Caki2 (cell line): ENCODE measurements at places on chromosomes 3 and 15. TPM values are rescaled to one million over a fixed set of nuclear protein-coding genes. Genes with fewer than 3 reads are reported as not detected.
A peak's percentile ranks its signal among the peaks of the same experiment; 100 is the strongest.

The CORO2B gene
- total RNA-seq: 0.17 TPM in 1 of 2 replicates, not detected in the other

The GOLGA6D gene
- total RNA-seq: not detected in 2 replicates

The NRG4 gene
- 3.3 TPM in 1 of 2 replicates, not detected in the other for total RNA-seq

The ADAMTS17 gene
- not detected in 2 replicates for total RNA-seq

The ACP3 gene
- not detected in 2 replicates for total RNA-seq

The CAPN3 gene
- total RNA-seq: 0.17 TPM in 1 of 2 replicates, not detected in the other

- DNase-seq: no peak
Measured at GRCh38 chr3:75176937-75177336, 487.2 kb upstream of the FRG2C start.

GRCh38 chr15:91555312-91555711, 298.2 kb upstream of the SLCO3A1 start:
- no peak for DNase-seq

DNA sequence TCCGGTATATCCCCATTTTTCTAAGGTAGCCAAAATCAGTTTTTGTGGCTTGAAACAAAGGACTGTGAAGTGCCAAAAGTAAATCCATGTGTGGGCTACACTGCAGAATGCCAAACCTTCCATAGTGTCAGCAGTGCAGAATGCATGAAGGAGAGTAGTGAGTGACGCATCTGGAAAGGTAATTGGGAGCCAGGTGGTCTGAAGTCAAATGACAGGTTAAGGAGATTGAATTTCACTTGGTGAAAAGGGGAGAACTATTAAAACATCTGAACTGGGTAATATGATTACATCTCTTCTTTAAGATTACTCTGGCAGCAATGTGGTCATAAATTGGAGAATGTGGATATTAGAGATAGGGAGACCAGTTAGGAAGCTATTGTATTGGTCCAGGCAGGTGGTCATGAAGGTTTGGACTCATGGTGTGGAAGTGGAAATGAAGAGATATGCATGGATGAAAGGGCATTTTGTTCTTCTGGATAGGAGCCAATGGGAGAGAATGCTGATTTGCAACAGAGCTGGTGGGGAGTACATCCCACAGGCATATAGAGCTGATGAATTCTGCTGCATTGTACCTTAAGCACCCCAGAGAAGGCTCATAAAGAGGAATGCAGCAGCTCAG, 118.2 kb downstream of the ECT2 start:
- DNase-seq: no peak

DNA sequence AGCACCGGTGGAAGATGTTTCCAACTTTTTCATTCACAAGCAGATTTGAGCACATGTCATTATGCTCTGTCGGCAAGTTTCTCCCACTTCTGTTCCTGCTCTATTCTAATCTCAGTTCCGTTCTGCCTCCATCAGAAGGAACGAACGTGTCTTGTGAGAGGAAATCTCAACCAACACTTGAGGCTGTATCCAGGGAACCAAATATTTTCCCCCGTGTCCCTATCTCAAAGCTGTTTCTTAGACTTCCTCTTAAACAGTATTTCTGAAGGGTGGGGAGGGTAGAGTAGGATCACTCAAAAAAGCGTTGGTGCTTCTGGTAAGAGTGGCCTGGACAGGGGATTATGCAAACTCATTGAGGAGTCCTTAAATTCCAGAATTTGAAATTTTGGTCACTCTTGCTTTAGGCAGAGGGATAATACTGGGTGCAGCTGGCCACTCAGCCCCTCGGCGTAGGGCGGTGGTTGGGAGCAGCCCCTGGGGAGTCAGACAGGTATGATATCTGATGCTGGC, 54.9 kb downstream of the FRMD4B start:
- DNase-seq: no peak

DNA sequence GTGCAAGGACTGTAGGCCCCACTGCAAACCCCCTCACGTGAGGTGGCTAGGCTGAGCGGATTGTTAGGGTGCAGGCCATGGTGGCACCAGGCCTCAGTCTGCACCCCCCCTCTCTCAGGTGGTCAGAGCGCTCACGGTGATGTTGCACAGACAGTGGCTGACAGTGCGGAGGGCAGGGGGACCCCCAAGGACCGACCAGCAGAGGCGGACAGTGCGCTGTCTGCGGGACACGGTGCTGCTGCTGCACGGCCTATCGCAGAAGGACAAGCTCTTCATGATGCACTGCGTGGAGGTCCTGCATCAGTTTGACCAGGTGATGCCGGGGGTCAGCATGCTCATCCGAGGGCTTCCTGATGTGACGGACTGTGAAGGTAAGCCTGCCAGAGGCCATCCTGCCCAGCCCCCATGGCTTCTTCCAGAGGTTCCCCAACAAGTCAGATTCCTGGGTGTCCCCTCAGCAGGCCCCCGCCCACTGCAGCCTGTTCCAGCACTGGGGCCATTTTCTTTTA, 18.2 kb downstream of the ATRIP start:
- no peak for DNase-seq

DNA sequence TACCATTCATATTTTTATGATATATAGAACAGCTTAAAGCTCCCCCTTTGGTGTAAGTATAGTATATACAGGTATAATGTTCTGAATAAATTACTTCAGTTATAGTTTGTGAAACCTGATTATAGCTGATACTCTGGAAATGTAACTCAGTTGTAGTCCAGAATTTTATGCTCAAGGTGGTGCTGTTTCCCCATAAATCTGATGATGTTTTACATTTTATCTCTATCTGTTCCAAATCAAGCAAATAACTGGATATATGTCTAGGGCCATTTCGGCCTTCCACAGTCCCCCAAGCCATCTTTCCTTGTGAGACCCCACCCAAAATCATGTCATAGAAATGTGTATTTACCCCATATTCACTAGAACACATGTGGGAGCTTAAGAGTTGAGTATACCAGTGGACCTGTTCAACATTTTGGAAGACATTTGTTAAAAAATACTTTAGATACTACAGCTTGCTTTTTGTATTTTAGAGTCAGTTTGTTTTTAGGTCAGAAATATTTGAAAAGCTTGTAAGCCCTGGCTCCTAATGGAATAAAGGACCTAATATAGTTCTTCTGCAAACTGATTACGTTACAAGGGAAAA, 107.1 kb downstream of the ATG7 start:
- peak; percentile 31 for DNase-seq

- DNase-seq: peak; percentile 23
Measured at GRCh38 chr15:69893863-69894262, 203.9 kb downstream of the TLE3 start.

DNA sequence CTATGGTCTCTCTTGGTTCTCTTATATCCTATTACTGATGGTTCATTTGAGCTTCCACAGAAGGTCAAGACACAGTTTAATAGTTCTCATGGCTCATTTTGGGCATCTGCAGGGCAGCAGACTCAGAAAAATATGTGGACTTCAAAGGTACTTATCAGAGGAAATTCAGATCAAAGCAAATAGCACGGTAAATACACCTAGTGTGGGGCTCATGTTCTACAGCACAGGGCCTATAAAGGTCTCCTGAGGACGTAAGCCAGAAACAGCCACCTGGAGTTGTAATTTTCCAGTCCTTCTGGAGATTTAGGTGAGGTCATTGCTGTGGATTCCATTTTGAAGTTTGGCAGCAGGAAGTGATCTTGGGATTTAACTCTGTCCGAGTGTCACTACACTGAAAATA, 134.5 kb upstream of the SGO1 start:
- no peak for DNase-seq

DNA sequence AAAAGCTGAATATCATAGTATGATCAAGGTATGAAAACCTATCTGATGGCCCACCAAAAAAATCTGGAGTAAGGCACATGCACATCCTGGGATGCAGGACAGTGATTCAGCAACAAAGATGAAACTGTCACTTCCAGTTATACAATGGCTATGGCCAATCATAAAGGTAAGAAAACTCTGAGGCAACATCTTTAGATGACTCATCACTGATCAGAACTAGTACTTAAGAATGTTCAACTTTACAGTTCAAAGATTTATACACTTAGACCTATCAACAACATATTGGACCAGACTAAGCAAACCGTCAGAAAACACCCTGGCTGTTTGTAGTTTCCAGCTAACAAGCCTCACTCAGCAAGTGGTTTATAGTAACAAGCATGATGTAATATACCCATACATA, 21.3 kb upstream of the PLCH1 start:
- peak; percentile 44 for DNase-seq

- DNase-seq: no peak
Measured at GRCh38 chr3:194615226-194615625, 18.0 kb downstream of the TMEM44 start.

GRCh38 chr15:59376733-59377132, 4.1 kb upstream of the MYO1E start:
- peak; percentile 31 for DNase-seq

DNA sequence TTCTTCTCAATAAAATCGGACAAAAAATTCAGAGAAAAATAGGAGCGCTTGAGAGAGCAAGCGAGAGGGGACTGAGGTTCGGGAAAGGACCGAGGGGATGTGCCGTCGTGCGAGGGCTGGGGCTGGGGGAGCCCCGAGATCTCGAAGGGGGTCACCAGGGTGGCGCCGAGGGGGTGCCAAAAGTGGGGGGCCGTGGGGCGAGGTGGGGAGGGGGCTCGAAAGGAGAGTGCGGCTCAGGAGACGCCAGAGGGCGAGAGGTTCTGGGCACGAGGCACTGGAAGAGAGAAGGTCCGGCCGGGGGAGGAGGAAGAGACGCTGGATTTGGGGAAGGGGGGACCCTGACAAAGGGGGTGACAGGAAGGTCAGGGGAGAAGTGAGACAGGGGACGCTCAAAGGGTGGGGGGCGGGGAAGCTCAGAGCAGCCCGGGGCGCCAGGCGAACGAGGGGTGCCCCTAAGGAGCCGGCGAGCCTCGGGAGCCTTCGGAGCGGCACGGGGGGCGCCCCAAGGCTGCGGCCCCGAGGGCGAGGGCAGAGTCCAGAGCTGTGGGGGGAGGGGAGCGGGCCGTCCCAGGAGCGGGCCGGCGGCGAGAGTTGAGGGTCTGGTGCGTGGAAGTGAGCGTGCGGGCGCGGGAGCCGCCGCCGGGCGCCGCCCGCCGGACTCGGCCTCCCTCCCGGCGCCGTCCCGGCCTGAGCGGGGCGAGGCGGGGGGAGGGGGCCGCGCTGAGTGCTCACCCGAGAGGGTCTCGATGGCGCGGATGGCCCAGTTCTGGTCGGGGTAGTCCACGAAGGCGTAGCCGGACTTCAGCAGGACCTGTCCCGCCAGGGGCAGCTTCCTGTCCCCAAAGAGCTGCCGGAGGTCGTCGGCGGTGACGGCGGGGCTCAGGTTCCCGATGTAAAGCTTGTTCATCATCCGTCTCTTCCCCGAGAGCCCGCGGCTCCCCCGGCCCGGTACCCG, 514 bp downstream of the IGF2BP2 start:
- peak; percentile 59 for DNase-seq

DNA sequence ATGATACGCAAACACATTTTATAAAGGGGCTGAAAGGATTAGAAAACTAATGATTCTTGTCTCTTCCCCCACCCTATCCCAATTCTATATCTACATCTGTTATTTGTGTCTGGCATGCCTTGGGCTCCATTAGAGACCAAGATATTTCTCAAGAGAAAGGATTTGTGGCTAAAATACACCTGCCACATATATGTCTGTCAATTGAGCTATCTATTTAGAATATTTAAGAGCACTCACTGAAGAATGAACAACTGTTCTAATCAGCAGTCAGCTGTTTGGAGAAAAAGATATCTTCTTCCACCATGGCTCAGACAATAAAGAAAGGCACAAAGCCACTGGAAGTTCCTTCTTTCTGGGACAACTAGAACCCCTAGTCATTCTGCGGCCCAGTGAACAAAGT, 61.7 kb upstream of the LRRN1 start:
- DNase-seq: no peak

- DNase-seq: no peak
Measured at GRCh38 chr15:81216422-81216821, 19.7 kb downstream of the IL16 start.

- no peak for DNase-seq
Measured at GRCh38 chr3:119221779-119222320, 18.8 kb downstream of the B4GALT4 start.

DNA sequence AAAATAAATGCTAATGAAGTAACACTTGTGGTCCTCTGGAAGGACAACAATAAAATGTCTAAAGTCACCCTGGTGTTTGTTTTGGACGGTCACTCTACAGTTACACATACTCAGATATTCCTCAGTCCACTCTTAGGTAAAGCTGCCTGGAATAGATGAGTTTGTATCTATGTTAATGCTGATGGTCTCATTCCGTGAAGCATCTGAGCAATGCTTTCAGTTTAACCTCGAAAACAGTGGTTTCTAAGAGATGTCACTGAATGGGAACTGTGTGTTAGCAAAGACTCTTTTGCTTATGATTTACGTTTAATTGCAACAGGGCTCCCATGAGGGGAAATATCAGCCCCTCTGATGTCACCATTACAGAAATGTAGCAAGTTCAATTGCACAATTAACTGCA, 49.1 kb downstream of the FBN1 start:
- DNase-seq: no peak

DNA sequence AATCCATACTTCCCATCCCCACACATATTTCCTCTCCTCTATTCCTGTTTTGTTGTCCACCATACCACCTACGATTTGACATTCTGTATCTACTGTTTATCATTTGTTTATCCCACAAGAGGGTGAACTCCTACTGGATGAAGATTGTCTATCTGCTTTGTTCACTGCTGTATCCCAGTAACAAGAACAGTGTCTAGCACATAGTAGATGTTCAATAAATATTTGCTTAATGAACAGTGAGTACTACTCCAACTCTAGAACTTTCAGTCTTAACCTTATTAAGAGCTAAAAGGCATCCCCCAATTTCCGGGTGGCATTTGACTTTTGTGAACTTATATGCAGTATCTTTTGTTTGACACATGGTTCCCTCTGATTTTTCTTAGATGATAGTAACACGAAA, 1.3 kb downstream of the PYGO1 start:
- DNase-seq: no peak

- no peak for DNase-seq
Measured at GRCh38 chr3:40969756-40970466, 229.4 kb upstream of the CTNNB1 start.

- no peak for DNase-seq
Measured at GRCh38 chr3:77566055-77566454, 526.2 kb downstream of the ROBO2 start.

GRCh38 chr3:49199239-49199899, 28.0 kb downstream of the KLHDC8B start:
- peak; percentile 92 for DNase-seq

- no peak for DNase-seq
Measured at GRCh38 chr3:195101001-195101583, 169.9 kb downstream of the XXYLT1 start.

GRCh38 chr3:23052620-23053019, 150.5 kb upstream of the UBE2E2 start:
- DNase-seq: no peak

DNA sequence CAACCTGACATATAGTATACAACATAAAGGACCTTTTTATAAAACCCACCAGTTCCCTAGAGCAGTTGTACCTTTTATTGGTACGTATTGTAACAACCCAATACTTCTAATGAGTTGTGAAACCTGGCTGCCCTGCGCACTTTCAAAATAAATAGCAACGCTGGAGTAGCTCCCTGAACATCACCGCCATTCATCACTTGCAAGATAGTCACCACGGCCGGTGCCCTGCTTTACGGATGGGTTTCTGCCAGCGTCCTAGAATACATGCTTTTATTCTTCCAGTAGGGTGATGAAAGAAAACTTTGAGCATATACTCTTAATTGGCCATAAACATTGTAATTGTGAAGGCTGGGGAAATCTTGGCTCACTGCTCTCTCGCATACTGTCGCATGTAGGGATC, 220.7 kb downstream of the TBL1XR1 start:
- no peak for DNase-seq
